ENCODE measurements at places on chromosomes 11 and 22.

DNA sequence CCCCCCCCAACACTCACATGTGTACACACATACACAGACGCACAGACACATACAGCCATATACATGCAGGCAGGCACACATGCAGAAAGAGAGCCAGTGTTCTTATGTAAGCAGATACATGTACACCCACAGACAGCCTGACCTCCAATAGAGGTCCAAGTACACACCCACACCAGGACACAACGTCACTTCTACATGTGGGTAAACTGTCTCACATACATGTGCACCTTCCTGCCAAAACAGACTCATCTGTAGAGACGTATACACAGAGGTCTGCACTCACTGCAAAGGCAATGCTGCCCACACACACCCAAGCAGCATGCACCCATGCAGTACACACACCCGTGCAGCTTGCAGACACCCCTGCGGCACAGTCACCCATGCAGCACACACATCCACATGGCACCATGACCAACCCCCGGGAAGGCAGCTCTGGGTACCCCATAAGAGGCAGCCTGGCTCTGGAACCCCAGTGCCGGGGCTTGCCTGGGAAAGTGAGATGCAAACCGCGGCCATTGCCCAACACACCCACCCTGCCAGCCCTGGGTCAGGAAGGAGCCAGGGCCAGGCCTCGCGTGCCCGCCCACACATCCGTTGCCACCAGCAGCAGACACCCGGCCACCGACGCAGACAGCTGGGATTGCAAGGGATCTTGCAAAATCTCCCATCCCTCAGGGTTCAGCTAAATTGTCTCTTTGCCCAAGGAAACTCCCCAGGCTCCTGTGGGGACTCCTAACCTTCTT, 10.1 kb downstream of the CASTOR1 start:
- DNase-seq = no peak

GRCh38 chr11:17073370-17074027, 4.0 kb downstream of the RPS13 start:
- DNase-seq = no peak

DNA sequence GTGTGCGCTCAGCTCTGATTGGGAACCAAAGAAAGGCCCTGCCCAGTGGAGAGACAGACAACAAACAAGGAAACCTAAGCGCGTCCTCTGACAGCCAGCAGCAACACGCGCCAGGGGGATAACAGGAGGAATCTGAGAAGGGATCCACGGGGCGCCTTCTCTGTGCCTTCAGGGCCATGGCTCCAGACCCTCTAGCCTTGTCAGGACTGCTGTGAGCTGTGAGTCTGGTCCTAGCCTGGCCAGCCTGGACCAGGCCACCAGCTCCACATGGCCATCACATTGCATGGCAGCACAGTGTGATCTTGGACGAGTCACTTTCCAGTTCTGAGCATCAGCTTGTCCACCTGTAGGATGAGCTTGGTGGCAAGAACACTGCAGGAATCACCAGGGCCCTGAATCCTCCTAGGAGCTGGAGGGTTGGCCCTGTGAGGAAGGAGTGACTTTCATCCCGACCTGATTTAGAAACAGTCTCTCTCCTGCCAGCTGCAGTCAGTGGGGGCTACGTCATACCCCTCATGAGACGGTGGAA, 11.8 kb upstream of the MGAT3 start:
- DNase-seq = no peak

GRCh38 chr11:46437122-46437689, 45.6 kb upstream of the CHRM4 start:
- no peak for DNase-seq

Measured in mesenteric fat pad (tissue), 1 donor.